ENCODE measurements at places on chromosomes 1 and 21.

DNA sequence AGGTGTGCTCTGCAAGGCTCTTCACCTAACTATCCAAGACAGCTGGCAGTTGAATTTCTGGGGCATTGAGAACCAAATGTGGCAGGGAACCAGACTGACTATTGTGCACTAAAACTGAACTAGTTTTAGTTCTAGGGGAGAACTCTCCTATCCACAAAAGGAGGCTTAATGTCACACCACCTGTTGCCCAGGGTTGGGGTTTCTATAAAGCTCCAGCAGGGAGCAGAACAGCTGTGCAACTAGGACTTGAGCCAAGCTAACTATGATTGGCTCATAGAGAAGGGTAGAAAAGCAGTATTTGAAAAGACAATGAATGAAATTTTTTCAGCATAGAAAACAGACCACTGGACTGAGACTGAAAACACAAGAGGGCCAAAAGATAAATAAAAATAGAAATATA lies 53.3 kb upstream of the FGGY start:
- no peak for DNase-seq

- no peak for DNase-seq
These were observed 87.8 kb upstream of the IRF2BP2 start for GRCh38 chr1:234697741-234698140.

GRCh38 chr1:185568155-185569123 lies 165.8 kb upstream of the HMCN1 start:
- DNase-seq: no peak

DNA sequence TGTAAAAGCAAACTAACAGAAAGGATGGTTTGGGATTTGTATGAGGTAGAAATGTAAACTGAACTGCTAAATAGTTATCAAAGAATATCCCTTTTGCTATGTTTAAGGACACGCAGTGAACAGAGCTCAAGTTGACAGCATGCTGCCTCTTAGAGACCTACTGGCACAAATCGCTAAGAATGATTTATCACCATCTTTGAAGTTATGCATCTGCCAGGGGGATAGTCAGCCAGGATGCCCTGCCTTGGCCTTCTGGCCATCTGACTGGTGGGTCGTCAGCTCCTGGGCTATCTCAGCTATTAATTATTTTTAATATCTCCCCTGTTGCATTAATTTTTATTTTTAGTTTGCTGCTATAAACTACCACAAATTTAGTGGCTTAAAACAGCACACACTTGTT lies 334.8 kb upstream of the KAZN start:
- no peak for DNase-seq

DNA sequence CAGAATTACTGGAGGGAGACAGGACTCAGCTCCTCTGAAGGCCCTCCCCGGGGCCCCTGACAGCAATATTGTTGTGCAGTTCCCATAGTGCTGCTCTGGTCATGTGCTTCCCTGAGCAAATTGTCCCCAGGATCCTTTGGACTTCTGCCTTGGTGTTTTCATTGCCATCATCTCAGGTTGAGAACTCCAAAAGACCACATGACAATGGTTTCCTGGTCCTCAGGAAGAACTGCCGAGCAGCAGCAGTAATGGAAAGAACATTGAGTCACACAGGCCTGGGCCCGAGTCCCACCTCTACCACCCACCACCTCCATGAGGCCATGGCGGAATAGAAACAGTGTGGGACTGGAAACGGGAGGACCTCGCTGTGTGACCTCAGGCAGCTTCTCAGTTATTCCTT lies 6.3 kb upstream of the CTTNBP2NL start:
- DNase-seq: no peak

- no peak for DNase-seq
These were observed 55.9 kb downstream of the CLIC4 start for GRCh38 chr1:24801176-24801575.

GRCh38 chr1:73627723-73628122 lies 570.3 kb downstream of the LRRIQ3 start:
- DNase-seq: no peak

GRCh38 chr1:243667591-243667990 lies 182.5 kb downstream of the AKT3 start:
- no peak for DNase-seq

- DNase-seq: no peak
These were observed 12.1 kb downstream of the IRF2BP2 start for GRCh38 chr1:234597894-234598293.

DNA sequence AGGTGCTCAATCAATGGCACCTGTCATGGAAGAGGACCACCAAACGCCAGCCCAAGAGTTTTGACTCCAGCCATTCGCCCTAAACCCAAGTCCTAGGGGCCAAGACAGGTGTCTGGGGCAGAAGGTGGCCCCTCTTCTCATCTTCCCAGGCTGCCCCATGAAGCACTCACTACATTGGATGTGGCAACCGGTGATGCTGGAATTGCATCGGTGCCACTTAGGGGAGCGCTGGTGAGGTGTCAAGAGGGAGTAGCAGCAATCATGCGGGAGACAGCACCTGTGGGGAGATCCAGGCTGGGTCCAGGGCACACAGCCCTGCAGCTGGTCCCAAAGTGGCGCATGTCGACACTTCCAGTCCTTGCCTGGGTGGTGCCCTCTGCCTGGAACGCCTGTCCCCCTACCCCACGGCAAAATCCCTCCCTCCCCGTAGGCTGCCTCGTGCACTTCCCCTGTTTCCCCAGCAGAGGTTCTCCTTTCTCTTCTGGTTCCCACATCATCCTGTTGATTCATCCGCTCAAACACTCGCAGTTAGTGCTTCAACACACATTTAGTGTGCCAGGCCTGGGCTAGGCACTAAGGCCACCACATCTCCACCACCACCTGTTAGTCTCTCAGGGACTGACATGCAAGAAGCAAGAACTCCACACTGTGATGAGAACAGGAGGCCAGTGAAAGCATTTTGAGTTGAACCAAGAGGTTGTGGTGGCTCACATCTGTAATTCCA lies 18.5 kb downstream of the PLA2G2D start:
- no peak for DNase-seq

GRCh38 chr1:115214098-115214497 lies 124.0 kb downstream of the NGF start:
- DNase-seq: no peak

DNA sequence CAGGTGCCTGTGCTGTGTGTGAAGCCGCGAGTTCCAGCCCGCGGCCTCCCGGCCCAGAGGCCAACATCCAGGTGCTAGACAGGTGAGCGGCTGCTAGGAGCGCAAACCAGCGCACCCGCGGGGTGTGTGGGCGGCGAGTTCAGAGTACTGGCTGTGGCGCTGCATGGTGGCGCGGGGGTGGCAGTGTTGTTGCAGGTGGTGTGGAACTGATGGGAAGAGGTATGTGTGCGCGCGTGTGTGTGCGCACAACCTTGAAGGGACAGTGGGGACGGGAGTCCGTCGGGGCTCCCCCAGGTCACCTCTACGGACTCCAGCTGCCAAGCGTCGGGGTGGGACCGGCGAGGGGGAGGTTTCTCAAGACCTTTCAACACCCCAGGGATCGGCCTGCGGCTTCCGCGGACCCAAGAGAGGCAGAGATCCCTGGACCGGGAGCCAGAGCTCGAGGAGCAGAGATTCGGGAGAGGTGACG lies 433 bp upstream of the DMBX1 start:
- DNase-seq: no peak

DNA sequence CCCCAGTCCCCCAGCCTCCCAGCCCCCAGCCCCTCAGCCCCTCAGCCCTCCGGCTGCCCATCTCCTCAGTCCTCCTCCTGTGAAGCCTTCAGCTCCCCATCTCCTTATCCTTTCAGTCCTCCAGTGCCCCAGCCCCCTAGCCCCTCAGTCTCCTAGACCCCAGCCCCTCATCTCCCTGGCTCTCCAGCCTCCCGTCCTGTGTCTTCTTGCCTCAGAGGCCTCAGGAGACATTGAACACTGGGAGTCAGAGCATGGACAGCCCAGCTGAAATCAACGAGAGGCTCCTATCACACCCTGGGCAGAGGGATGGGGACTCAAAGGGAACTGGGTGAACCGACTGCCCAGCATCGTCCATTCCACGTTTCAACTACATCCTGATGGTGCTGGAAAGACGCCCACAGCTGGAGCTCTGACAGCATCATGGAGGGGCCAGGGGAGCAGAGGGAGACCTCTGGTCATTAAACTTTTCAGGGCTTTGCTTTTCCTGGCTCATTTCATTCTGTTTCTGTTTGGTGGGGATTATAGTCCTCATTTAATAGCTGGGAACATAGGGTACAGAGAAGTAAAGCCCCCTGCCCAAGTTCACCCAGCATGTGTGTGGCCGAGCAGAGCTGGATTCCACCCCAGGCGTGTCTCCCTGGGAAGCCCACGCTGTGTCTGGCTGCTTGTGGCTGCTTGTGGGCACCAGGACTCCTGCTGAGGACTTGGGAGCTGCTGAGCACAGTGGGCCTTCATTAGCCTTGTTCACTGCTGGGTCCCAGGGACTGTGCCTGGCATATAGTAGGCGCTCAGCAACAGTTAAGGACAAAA lies 396.7 kb downstream of the PTPRU start:
- DNase-seq: no peak

DNA sequence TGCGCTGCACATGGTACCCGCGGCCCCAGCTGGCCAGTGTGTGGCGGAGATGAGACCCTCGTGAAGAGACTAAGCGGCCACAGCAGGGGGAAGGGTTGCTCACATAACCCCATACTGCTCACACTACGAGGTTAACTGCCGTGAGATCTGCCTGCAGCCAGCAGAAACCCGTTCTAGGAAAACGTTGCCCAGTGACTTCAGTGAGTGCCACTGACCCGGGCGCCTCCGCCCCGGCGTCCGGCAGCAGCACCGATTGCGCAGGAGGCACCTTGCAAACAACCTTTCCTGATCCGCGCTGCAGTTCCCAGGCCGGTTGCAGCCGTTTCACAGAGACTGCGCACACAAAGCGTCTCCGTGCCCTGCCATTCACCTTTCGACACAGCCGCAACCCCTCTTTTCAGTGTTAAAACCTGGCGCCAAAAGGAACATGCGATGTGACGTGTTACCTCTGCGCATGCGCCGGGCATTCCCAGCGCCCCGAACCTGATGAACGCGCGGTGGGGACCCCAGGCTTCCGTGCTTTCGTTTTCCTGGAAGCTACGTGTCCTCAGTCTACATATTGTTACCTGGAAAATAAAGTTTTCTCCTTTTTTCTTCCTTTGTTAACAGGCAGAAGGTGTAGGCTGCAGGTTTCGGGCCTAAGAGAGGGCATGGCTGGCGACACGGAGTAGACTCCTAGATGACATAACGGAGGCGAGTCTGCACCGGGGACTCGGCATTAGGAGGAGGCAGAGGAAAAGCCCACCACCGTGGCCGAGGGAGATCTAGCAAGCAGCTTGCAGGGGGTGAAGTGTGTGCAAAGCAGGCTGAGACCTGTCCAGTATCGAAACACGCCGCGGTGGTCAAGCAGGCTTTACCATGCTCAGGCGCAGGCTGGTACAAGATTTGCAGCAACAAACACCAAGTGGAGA lies 8.9 kb downstream of the VPS26C start:
- peak; percentile 42 for DNase-seq

DNA sequence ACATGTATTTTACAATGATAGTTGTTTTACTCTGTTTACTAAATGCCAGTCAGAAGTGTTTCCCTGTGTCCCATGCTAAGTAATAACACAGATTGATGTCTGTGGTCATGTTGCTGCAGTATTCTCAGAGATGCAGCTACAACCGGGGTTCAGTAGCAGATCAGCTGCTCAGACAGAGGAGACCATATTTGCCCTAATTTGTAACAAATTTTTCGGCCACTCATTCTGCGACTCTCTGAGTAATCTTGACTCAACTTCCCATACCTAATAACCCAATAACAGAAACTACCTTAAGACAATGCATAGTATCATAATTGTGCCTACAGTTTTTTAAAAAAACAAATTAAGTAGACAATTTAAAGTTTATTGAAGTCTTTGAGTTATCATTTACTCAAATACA lies 32.6 kb downstream of the NIBAN1 start:
- DNase-seq: no peak

DNA sequence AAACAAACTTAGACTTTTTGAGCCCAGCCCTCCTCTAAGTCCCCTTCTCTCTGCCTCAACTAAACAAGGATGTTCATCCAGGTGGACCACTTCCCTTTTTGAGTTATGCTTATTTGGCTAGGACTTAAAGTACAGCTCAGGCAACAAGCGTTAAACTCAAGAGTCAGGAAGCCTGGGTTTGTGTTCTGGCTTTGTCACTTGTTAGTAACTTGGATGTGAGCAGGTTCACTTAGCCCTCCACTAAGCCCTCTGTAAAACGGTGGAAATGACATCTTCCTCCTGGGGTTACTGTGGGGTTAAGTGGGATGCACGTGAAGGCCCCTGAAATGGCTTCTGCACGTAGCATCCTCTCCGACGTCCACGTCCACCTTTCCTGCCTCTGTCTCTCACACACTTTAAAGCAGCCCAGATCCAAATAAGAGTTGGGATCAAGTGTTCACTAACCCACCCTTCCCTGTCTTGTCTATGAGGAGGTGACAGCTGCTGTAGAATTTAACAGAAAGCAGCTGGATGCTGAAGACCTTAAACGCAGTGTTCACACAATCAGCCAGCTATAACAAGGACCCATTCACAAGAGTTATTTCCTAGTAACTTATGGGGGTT lies 152.7 kb downstream of the TGFBR3 start:
- DNase-seq: no peak

DNA sequence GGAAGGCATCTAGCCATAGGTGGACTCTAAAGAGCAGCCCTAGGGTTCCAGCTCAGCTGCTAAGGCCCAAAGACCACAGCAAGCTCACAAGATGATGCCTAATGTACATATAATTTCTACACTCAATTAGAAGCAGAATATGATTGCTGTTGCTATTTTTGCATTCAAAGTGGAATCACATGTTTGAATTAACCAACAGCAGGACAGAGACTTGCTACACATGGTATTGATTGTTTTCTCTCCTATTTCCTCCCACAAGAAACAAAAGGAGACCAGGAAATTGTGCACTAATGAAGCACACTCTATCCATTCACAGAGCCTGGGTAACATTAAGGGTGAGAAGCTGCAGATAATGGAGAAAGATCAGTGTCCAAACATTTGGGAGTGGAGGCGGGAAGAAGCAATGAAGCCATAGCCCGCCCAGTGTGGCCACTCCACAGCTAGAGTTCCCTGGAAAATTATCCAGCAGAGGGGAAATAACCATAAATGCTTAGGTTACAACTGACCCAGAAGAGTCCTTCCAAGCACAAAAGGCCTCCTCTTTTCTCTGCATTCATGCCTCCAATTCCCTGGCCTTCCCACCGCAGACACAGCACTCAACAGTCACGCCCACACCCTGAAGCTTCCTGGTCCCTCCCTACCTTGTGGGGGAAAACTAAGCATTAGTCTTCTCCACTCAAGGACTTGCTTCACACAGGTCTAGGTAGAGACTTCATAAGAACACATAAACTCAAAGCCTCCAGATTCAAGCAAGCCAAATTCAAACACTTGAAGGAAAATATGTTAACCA lies 7.5 kb downstream of the CNN3 start:
- DNase-seq: no peak

- no peak for DNase-seq
These were observed 55.4 kb upstream of the KIF26B start for GRCh38 chr1:245099401-245099800.

GRCh38 chr1:39672551-39672947 lies 642 bp upstream of the NT5C1A start:
- DNase-seq: no peak

GRCh38 chr1:213061263-213061662 lies 10.2 kb downstream of the RPS6KC1 start:
- no peak for DNase-seq

GRCh38 chr21:15436031-15436430 lies 293.8 kb upstream of the USP25 start:
- no peak for DNase-seq

- no peak for DNase-seq
These were observed 49.9 kb downstream of the COL11A1 start for GRCh38 chr1:103058391-103058790.
